Activated T-cell treated with anti-CD3 and anti-CD28 coated beads, Interleukin-2, amount 50 U/mL, for 24 hours (primary cell): ENCODE measurements at places on chromosomes 1 and 21.

DNA sequence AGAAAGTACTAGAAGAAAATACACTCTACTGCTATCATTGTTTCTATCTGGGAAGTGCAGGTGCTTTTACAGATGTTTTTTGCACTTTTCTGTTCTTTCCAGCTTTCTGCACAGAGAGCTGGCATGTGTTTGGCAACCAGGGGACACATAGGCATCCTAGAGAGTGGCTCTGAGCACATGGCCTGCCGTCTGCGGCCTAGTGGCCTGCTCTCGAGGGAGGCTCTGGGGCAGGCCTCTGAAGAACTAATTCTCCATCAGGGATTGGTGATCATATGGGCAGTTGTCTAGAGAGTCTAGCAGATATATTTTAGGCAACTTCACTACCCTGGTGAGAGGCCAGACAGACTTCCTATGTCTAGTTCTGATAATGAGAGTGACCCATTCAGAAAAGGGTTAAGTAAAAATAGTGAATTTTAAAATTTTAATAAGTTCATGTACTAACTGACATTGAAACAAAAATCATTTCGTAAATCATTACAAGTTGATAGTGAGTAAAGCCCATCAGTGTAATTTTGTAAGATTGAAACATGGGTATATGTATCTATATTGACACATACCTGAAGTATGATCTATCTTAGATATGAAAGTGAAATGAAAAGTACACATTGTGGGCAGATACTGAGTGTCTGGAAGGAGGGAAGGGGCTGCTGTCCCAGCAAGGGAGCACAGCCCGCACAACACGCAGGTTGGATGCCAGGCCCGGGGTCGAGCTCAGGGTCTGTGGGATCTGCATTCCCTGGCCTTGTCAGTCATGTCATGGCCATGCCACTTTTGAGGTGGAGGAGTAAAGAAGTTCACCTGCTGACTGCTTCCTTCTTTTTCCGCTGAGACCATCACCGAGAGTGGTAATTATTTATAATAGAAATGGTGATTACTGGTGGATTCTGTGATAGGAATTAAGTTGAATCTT lies 79.8 kb downstream of the PCBP3 start:
- no peak overlapping the region for H3K4me3 ChIP-seq
- H3K27ac ChIP-seq = no peak overlapping the region
- no peaks in the 10 kb centered on the region for H3K36me3 ChIP-seq
- no peak for DNase-seq
- peaks cover 11% of the 10 kb centered on the region for H3K27me3 ChIP-seq
- peaks cover 24% of the 10 kb centered on the region for H3K4me1 ChIP-seq

- no peaks in the 10 kb centered on the region for H3K27me3 ChIP-seq
- peaks cover 65% of the 10 kb centered on the region for H3K4me1 ChIP-seq
- peak within 1 kb of the TSS; percentile 100 for H3K27ac ChIP-seq
- peaks cover 58% of the 10 kb centered on the region for H3K36me3 ChIP-seq
- peak within 1 kb of the TSS; percentile 93 for H3K4me3 ChIP-seq
Measured at GRCh38 chr1:36385410-36386264, at the start of gene STK40. Gene STK40, minus strand, starts transcription at chr1:36385924. Its CDS starts 24,592 bp downstream, at chr1:36361332.

DNA sequence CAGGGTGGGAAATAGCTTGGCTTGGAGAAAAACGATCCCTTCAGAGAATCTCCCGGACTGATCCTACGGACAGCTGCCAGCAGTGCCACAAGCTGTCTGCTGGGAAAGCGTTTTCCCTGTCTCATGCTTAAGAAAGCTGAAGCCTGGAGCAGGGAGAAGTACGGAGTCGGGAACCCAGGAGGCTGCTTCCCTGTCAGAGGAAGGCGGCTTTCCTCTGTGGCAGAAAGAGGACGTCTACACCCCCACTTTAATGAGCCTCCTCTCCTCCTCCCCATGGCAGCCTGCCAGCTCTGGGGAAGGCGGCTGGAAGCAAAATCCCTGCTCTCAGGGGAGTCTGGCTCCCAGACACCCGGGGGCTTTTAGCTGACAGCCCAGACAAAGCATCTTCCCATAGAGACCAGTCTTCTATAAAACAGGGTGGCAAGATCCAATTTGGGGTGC lies 7.3 kb downstream of the KIF21B start:
- H3K27ac ChIP-seq = peak overlapping the region; percentile 98
- H3K4me3 ChIP-seq = peak overlapping the region; percentile 43
- H3K4me1 ChIP-seq = peaks cover 97% of the 10 kb centered on the region
- no peak for DNase-seq
- H3K27me3 ChIP-seq = no peaks in the 10 kb centered on the region

DNA sequence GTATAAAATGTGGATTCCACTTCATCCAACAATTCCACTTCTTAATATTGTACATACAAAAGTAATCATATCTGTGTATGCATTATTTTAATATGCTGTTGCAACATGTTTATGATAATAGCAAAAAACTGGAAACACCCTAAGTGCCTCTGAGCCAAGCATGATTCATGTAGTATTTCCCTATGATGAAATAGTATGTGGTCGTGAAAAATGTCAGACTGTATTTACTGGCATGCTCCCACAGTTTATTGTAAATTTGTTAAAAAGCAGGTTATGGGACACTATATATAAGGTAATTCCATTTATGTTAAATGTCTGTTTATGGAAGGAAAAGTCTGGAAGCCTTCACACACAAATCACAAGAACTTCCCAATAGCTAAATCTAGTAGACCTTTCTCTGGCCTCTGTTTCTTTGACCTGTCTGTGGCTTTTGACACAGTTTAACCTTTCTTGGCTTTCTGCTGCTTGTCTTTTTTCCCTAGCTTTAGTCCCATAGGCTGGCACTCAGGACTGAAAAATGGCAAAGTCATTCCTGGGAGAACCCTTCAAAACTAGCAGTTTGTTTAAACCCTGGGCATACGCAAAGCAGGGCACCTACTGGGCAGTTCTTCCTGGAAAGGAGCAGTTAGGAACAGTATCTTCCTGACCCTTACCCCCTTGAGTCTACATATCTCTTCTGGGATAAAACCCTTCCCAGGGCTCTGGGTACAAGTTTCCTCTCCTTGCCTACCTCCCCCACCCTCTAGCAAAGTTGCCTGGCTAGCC lies 65.4 kb upstream of the ARTN start:
- peak overlapping the region; percentile 84 for H3K27ac ChIP-seq
- no peaks in the 10 kb centered on the region for H3K36me3 ChIP-seq
- DNase-seq = no peak
- H3K4me3 ChIP-seq = no peak overlapping the region

- no peak overlapping the region for H3K4me3 ChIP-seq
- no peaks in the 10 kb centered on the region for H3K36me3 ChIP-seq
- no peaks in the 10 kb centered on the region for H3K4me1 ChIP-seq
- H3K27me3 ChIP-seq = no peaks in the 10 kb centered on the region
- no peak overlapping the region for H3K27ac ChIP-seq
Measured at GRCh38 chr1:221509575-221510355, 232.1 kb downstream of the DUSP10 start.

DNA sequence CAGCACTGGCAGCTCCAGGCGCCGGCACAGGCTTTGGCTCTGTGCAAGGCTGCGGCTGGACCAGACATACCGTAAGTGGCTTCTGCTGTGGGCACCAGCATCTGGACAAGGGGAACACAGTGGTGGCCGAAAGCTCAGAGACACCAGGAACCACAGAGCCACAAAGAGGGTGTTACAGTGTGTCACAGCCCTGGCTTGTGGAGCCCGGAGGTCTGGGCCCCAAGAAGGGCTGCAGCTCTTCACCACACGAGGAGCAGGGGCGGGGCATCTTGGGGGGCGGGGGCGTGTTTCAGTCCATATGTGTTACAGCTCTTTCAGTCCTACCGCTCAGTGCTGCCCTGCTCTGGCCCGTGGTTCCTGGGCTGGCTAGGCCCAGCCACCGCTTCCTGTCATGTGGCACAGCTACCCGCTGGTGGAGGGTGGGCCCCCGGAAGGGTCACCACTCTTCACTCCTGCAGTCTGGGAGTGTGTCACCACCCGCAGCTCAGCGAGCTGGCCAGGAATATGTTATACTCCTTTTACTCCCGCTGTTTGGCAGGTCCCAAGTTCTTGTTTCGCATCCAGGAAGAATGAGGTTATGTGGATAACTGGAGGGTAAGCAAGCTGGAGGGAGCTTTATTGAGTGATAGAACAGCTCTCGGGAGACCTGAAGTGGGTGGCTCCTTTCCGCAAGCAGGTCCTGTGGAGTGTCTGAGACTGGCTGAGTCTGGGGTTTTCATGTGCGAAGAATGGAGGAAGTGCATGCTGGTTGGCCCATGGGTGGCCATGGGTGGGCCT lies 3.3 kb upstream of the LSM10 start:
- H3K36me3 ChIP-seq = peaks cover 16% of the 10 kb centered on the region
- H3K27ac ChIP-seq = peak overlapping the region; percentile 52
- DNase-seq = peak; percentile 60
- no peaks in the 10 kb centered on the region for H3K27me3 ChIP-seq
- peak overlapping the region; percentile 60 for H3K4me3 ChIP-seq

GRCh38 chr1:66450847-66451246 lies 83.1 kb upstream of the SGIP1 start:
- H3K4me1 ChIP-seq = peaks cover 8% of the 10 kb centered on the region
- no peaks in the 10 kb centered on the region for H3K36me3 ChIP-seq
- H3K27ac ChIP-seq = no peak overlapping the region
- H3K4me3 ChIP-seq = no peak overlapping the region

GRCh38 chr1:106954661-106955229 lies 101.7 kb upstream of the PRMT6 start:
- H3K4me1 ChIP-seq = no peaks in the 10 kb centered on the region
- DNase-seq = no peak
- no peak overlapping the region for H3K27ac ChIP-seq
- H3K36me3 ChIP-seq = no peaks in the 10 kb centered on the region
- H3K27me3 ChIP-seq = peaks cover 2% of the 10 kb centered on the region

DNA sequence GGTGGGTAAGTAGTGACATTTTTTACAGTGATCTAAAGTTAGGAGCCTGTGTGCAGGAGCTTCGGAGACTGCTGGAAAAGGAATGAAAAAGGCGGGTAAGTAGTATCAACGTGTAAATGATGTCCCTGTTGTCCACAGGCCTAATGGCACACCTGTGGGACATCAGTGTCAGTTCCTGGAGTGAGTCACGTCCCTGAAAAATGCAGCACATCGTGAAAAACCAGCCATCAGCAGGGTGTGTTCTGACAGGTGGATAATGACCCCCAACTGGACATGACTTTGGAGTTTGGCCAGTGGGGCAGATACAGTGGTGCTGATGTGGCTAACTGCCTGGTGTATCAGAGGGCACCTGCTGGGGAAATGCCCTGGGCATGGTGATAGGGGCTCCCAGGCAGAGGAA lies 12.0 kb upstream of the PRDM15 start:
- no peak for DNase-seq
- peaks cover 7% of the 10 kb centered on the region for H3K4me1 ChIP-seq
- H3K27me3 ChIP-seq = no peaks in the 10 kb centered on the region
- H3K27ac ChIP-seq = no peak overlapping the region

DNA sequence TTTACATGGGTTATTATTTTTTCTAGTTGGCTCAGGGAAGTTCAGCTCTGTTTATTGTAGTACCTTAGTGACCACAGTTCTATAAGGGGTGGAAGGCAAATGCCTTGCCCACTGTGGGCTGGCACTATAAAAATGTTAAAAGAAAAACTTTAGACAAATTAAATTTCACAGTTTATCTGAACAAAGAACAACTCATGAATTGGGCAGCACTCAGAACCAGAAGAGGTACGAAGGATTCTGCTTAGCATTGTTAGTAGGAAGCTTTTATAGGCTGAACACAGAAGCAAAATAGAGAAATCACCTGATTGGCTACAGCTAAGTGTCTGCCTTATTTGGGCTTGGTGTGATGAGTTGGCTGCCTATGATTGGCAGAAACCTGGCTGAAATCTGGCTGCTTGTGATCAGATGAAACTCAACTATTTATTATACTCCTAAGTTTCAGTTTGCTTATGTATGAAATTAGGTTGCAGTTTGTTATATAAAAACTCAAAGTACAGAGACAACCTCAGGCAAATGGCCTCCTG lies 35.8 kb upstream of the SLC35D1 start:
- H3K27ac ChIP-seq = no peak overlapping the region
- DNase-seq = no peak
- H3K36me3 ChIP-seq = no peaks in the 10 kb centered on the region
- H3K27me3 ChIP-seq = peaks cover 3% of the 10 kb centered on the region
- H3K4me1 ChIP-seq = no peaks in the 10 kb centered on the region
- no peak overlapping the region for H3K4me3 ChIP-seq

- H3K4me3 ChIP-seq = no peak overlapping the region
- H3K36me3 ChIP-seq = peaks cover 6% of the 10 kb centered on the region
- DNase-seq = no peak
- peaks cover 35% of the 10 kb centered on the region for H3K4me1 ChIP-seq
- H3K27ac ChIP-seq = no peak overlapping the region
- H3K27me3 ChIP-seq = no peaks in the 10 kb centered on the region
Measured at GRCh38 chr1:12135612-12136011, 31.2 kb upstream of the TNFRSF1B start.

DNA sequence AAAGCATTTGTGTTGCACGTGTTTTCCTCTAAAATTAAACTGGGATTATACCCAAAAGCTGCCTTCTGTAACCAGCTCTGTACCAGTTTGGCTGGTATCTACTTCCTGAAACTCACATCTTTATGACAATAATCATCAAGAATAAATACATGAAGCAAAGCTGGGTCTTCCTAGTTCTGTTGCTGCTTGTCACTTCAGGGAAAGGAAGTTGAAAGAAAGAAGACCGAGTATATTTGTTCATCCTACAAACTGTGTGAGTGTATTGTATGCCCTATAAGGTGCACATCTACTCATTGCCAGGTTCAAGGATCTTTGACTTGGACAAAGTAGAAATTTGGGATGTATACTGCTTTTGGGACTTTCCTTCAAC lies 29.1 kb upstream of the IFNGR2 start:
- H3K4me1 ChIP-seq = peaks cover 11% of the 10 kb centered on the region
- H3K27ac ChIP-seq = no peak overlapping the region
- H3K36me3 ChIP-seq = no peaks in the 10 kb centered on the region
- no peak for DNase-seq
- H3K4me3 ChIP-seq = no peak overlapping the region

- H3K27ac ChIP-seq = peak overlapping the region; percentile 88
- H3K4me3 ChIP-seq = no peak overlapping the region
- no peak for DNase-seq
- H3K36me3 ChIP-seq = no peaks in the 10 kb centered on the region
- peaks cover 55% of the 10 kb centered on the region for H3K4me1 ChIP-seq
Measured at GRCh38 chr21:29233611-29234540, 64.8 kb upstream of the BACH1 start.

DNA sequence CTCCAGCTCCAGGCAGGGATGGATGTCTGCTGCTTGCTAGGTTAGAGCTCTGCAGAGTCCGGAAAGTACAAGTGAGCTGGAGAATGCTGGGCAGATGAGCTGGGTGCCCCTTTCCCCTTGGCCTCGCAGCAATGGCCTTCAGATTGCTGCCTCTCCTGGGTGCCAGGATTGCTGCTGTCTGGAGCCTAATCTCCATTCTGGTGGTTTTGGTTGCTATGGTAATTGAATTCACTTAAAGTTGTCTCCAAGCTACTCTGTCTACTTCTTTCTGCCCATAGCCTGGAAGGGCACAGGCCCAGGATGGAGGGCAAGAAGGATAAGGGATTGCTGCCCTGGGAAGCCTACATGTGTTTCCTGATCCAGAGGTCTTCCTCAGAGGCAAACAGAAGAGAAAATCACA lies 14.6 kb upstream of the KCND3 start:
- no peak for DNase-seq
- H3K27ac ChIP-seq = no peak overlapping the region
- H3K27me3 ChIP-seq = peaks cover 38% of the 10 kb centered on the region
- no peaks in the 10 kb centered on the region for H3K4me1 ChIP-seq
- H3K4me3 ChIP-seq = no peak overlapping the region
- H3K36me3 ChIP-seq = no peaks in the 10 kb centered on the region
